ENCODE measurements at places on chromosomes 5 and 9.

DNA sequence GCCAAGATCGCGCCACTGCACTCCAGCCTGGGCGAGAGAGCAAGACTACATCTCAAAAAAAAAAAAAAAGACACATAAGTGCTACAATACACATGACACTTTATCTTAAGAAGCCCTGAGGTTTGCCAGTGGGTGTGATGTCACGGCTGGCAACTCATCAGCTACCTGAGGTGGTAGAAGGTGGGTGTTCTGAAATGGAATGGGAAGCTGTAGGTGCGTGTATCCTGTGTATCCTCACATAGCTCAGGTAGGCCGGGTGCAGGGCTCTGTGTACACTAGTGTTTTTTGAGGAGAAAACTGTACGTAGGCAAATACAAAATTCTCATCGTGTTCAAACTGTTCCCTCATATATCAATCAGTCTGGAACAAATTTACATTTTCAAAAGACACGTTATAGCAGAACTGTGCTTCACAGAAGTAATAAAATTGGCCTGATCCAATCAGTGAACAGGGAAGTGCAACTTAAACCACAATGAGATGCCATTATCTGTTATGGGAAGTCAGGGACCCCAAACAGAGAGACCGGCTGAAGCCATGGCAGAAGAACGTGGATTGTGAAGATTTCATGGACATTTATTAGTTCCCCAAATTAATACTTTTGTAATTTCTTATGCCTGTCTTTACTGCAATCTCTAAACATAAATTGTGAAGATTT lies 10.4 kb downstream of the BICD2 start:
- no peak for DNase-seq

GRCh38 chr9:83501565-83501964 lies 36.6 kb downstream of the FRMD3 start:
- DNase-seq: no peak

DNA sequence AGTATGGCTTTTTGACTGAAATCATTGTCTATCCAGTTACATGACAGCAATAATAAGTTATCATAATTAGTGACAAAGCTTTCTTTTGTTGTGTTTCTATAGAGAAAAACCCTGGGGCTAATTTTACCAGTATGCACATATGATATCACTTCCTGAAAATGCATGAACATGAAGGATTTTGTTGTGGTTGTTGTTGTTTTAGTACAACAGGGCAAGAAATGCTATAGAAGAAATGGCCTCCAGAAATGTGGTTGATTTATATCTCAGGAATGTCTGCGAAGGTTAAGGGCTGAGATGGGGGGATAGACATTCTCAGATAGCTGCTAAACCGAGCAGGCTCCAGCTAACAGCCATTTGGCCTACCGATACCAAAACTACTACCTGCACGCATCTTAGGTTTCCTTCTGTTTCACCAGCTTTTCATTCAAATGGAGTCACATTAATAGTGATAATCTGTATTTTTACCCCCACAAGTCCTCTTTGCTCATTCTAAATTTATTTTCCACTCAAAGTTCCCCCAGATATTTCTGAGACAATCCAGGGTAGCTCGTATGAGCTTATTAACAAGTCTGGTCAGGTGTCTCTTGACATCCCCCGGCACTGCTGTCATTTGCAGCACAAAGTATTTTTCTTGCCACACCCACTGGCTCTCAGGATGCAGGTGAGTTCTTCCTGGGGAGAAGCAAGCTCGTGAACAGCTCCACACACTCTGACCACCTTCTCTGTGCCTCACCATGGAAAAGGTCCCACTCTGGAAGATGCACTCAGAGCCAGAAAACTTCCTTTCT lies 232.4 kb upstream of the GAS1 start:
- DNase-seq: no peak

GRCh38 chr9:129898185-129898584 lies 62.9 kb downstream of the USP20 start:
- no peak for DNase-seq

GRCh38 chr5:157713830-157714595 lies 17.2 kb upstream of the THG1L start:
- no peak for DNase-seq

DNA sequence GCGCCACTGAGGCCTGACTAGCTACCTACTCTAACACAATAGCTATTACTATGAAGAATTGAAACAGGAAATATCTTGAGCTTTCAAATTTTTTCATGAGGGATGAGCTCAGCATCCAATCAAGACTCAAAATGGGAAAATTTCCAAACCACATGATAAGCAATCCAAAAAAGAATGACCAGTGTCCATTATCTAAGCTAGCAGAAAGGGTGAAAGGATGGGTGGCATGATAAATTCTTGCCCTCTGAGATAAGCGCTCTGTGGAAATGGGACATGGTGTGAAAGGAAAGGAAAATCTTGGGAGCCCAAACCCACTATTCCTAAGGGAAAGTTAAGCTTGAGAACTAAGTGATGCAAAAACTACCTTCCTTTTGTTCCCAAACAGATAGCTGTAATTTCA lies 170.2 kb upstream of the NREP start:
- DNase-seq: no peak

GRCh38 chr5:138179277-138179857 lies 455 bp downstream of the KIF20A start:
- DNase-seq: no peak

- no peak for DNase-seq
These were observed 76.8 kb downstream of the PALM2AKAP2 start for GRCh38 chr9:109856785-109857184.

- no peak for DNase-seq
These were observed 8.7 kb downstream of the CCL21 start for GRCh38 chr9:34701023-34701768.

DNA sequence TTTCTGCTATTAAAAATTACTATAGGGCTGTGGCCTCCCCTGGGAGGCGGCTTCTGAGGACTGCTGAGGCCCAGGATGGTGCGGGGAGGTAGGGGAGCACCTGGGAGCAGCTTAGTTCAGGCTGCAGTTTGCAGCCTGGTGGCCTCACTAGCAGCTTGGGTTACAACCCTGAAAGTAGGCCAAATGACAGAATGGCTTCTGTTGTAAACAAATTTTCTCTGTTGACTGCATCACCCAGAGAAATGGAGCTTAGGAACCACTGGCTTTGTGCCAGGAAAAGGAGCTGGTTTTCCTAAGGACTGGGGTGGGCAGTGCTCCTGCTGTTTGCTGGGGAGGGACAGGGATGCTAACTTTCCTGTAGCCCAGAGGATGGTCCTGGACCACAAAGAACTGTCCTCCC lies 130.3 kb downstream of the ENTREP1 start:
- DNase-seq: no peak

GRCh38 chr9:19701991-19702390 lies 86.8 kb downstream of the SLC24A2 start:
- DNase-seq: no peak

DNA sequence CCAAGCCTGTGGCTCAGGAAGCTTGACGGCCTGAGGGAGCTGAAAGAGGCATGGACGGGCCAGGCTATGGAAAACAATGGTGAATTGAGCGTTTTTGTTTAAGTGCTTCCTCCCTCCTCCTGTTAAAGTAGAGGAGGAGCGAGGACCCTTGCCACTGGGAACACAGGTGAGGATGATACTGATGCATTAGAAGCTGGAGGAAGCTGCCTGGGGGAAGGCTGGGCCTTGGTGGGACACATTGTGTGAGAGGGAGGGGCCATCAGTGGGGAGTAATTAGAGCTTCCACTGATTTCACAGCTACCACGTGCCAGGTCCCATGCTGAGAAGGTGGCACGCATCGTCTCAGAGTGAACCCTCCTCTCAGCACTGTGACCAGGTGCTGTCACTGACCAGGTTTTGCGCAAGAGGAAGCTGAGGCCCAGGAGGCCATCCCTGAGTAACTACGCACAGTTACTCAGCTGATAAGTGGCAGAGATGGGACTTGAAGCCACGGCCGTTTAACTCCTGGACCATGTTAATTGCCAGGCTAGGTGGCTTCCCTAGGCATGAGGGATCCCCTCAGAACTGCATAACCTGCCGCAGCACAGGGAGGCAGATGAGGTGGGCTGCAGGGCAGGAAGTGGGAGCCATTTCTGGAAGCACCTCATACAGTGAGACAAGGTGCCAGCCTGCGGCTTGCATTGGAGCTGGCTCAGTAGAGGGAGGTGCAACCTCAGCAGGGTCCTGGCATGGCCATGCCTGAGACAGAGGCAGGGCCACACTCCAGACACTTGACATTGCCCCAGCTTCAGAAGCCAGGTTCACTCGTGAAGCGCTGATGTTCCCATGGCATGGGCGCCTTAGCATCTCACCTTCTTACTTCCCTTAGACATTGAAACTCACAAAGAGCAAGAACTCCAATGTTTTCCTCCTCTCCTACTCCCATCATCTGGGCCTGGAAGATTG lies 195.3 kb upstream of the MVB12B start:
- DNase-seq: no peak

DNA sequence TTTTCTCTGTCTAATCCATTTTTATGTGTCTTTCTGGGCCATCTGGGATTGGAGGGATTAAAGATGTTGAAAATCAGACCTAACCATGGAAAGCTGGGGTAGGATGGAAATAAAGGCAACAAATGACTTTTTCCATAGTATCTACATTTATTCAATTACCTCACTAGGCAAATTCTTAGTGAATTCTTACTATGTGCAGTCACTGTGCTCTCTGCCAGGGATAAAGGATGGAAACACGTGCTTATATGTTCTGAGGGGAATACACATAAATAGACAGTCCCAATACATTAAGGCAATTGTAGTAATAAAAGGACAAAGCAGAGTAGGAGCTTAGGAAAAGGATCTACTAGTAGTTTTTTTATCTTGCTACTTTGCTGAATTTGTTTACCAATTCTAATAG lies 214.2 kb downstream of the PRR16 start:
- DNase-seq: no peak

GRCh38 chr5:115940080-115940810 lies 22.0 kb upstream of the LVRN start:
- DNase-seq: no peak
